ENCODE measurements at places on chromosomes 6 and 20.
A peak's percentile ranks its signal among the peaks of the same experiment; 100 is the strongest.

DNA sequence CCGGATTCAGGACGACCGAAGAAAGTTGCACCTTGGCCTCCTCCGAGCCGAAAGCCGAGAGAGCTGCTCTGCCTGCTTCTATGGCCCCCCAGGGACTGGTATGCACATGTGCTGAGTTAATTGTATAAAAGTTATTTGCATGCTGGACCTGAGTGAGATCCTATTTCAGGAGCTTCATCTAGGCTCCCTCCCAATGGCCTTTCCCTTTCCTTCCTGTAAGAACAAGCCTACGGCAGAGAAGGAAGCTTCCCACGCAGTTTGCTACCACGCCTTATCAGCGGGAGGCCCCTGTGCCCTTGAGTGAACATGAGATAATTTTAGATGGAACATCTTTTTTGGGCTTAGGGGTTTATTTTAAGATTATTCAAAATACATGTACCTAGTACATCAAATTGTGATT is 65.9 kb downstream of the RIN2 start:
- DNase-seq = no peak

DNA sequence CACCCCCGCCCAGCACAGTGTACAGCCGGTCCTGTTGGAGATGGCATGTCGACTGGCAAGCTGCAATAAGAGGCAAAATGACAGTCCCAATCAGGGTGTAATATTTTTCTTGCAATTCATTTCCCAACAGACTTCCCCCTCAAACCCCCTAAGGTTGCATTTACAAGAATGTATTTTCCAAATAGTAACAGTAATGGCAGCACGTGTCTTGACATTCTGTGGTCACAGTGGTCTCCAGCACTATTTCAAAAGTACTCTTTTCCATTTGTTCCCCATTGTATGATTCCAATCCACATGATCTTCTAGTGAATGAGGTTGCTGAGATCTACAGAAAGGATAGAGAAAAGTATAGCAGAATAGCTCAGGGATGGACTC is 97.8 kb upstream of the CARMIL1 start:
- no peak for DNase-seq

- no peak for DNase-seq
Measured at GRCh38 chr6:63278916-63279315, 40.9 kb downstream of the LGSN start.

DNA sequence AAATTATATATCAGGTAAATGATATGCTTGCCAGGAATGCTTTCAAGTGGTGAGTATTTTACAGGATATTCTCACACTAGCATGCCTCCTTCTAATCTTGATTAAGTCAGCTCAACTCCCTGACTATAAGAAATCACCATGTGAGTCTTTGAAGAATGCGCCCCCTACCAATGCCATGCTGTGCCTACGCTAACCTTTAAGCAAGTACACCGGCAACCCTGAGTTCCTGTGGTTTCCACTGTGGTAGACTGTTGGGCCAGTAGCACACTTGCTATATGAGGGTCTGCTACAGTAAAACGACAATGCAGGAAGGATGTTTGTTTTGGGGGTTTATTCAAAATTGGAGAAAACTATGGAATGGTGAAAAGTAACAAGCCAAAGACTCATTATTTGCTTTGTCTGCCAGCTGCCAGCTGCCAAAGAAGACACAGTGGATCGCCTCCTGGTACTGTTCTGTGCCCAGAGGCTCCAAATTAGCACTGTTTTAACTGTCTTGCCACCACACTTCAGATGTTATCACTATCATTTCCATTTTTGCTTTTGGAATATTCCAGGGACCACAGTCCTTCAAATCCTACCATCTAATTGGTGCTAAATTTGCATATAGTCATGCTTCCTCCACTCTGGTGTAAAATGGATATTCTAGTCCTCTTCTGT is 333.5 kb downstream of the RNGTT start:
- no peak for DNase-seq

DNA sequence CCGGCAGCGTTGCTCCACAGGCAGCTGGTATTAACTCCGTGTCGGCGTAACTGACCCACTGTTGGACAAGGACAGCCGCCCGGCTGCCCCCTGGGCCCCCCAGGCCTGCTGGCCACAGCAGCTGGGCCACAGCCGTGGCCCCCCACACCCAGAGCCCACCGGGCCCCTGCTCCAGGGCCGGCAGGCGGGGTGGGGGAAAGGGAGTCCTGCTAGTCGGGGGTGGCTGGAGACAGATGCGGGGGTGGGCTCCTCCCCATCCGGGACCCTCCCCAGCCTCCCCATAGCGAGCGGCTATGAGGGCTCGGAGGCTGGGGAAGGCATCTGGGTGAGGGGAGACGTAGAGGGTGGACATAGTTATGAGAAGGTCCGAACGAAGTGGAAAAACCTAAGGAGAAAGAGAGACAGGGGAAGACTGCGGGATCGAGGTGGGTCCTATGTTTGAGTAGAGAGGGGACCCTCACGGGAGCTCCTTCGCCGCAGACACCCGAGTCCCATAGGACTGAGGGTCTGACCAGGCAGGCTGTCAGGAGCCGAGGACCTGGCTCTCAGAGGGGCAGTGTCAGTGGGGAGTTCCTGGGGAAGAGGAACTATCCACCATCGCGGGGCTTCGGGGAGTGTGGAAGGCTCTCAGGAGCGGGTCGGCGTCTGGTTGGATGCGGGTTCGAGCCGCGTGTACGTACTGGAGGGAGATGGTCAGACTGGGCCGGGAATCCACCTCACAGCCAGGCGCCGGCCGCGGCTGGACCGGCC is 511 bp downstream of the VARS1 start:
- no peak for DNase-seq

DNA sequence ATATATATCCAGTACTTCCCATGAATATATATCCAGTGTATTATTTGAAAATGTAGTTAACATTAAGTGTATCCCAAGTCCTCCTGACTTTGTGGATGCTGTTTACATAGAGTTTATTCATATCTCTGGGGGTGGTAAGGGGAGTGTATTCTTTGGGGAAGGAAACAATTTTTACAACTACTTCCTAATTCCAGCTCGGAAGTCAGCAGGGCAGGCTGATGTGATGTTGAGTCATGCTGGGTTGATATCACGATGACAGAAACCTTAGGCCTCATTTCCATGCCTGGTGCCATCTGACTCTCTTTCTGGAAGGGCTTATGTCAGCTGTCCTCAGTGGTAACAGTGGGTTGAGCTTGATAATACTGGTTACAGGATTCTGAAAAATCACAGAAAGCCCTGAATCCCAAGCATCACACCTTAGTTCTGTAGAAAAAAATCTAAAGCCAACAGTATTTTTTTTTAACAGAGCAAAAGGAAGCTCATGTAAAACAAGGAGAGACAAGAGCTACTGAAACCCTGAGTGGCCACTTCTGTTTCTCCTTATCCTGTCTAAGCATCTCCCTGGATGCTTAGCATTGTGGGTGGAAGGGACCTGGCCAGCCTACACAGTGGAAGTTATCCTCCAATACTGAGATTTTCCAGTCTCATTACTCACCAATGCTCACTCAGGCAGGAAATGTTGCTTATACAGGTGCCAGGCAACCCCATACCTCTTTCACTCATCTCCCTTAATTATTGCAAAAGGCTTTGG is 75.2 kb upstream of the IYD start:
- DNase-seq = no peak

GRCh38 chr6:131005439-131006016 is 57.5 kb downstream of the EPB41L2 start:
- no peak for DNase-seq

- DNase-seq = no peak
Measured at GRCh38 chr20:4811661-4812181, 90.0 kb downstream of the PRND start.

GRCh38 chr6:34025861-34026260 is 120.0 kb downstream of the GRM4 start:
- no peak for DNase-seq

DNA sequence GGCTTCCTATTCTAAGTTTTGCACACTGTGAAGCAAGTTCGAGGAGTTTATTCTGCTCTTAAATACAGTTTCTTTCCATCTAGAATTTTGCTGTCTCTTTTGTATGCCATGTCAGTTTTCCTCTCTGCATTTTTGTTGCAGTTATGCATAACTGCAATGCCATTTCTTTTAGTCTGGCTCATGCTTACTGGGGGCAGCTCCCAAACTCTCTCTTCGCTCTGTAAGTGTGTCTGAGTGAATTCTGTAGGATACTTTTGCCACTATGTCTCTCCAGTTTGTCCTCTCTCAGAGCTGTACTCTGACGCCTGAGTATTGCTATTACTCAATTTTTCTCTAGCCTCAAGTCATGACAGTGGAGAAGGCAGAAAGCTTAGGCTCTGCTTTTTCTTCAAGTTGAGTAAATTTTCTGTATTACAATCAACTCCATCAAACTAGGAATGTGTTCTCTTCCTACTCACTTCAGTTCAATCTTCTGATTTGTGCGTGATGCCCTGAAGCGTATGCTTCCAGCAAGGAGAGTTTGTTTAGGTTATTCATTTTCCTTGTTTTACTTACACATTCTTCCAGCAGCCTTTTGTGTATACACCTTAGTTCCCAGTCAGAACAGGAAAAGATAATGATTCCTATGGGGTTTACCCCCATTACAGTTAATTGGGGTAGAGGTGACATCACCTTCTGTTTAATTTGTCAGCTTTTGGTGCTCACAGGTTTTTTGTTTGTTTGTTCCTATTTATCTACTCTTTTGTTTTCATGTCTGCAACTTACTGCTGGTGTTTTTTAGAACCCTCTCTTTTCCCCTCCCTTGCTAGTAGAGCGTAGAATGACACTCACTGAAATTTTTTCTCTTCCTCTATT is 430.9 kb downstream of the BCKDHB start:
- no peak for DNase-seq

DNA sequence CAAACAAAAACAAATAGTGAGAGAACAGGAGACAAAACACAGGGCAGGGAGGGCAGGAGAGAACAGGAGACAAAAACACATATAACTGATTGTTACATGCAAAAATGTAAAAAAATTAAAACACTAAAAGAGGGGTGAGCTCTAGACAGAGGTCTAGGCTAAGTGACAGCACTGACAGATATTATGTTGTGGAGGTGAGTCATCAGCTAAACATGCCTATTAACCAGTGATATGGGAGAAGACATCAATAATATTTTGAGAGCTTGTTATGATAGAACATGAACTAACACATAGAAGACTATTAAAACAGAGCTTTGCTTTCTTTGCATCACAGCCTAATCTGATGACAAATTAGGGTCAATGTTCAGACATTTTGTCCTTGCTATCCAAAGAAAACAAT is 972.7 kb downstream of the PRIM2 start:
- no peak for DNase-seq

DNA sequence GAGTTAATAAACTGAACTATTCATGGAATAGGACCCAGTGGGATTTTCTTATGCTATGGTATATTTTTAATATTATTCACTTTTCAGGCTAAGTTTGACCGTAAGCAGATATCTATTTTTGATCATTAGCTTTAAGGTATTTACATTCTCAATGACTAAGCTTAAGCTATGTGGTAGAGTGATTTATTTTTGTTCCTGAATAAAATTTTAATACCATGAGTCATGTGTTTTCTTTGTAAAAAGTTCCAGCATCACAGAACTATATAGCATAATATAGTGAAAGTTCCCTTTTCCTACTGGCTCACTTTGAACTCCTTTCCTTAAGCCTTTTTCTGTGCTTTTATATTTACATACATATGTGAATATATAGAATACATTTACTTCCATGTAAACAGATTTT is 75.8 kb downstream of the BCKDHB start:
- DNase-seq = no peak

GRCh38 chr20:8527998-8528723 is 396.1 kb downstream of the PLCB1 start:
- no peak for DNase-seq

DNA sequence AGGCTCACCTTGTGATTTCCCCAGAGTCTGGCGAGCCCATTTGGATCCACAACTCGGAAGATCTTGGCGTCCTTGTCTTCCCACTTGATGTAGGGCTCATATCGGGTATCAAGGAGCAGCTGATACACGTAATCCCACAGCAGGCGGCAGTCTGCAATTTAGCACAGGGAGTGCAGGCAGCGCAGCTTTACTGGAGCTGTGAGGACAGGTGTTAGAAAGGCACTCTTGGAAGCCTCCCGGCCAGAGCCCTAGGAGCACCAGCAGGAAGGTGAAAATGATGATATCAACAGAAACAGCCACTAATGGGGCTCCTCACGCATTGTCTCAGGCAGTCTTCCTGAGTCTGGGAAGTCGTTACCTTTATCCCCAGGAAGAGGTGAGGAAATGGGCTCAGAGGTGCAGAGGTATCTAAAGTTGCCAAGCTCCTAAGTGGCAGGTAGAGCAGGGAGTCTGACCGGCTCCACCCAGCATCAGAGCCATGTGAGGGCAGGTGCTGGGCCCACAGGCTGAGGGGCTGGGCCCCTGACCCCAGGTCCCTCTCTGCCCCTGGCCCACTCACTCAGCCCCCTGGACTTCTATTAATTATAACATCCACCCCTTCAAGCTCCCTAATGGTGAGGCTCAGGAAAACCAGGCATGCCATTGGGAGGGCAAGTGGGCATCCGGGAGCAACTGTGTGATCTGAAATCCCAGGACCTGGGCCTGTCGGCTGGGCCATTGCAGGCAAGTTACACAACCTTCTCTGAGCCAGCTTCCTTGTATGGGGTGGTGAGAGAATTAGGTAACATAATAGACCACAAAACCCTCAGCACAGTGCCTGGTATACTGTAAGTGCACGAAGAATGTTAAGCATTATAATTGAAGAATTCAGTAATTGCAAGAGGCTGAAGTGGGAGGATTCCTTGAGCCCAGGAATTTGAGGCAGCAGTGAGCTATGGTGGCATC is 18.3 kb downstream of the ETV7 start:
- DNase-seq = no peak

DNA sequence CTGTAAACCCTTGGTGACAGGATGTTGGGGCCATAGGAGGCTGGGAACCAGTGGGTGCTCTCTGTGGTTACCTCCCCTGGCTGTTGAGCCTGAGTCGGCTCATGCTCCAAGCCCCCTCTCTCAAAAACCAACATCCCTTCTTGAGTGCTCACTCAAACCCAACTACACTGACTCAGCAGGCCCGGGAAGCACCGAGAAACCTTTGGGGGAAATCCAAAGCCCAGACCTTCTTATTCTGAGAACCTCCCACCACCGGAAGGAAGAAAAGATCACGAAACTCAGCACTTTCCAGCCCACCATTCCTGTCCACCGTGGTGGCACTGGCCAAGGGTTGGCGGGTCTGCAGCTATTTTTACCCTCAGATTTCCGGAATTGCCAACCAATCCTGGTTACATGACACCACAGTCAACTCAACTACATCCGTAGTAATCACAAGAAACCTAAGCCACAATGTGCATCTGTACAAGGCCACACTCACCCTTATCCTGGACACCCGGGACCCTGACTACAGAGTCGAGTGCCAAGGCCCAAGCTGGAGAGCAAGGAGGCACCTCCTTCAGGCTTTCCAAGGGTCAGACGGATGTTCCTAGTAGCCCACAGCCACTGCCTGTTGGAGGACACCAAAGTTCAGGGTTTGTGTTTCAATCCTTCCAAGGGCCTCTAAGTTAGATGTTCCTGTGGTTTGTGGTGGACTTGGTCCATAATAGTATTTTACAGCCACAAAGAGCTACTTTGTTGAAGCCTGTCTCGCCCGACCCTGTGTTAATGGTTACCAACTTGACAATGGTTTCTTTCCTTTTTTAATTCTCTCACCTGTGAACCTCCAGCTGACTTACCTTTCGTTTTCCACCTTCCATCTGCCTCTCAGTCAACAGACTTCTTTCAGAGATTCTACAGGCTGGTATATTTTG is 317.0 kb downstream of the CDC5L start:
- peak; percentile 38 for DNase-seq
